CD4-positive, alpha-beta T cell (primary cell): ENCODE measurements at places on chromosomes 12 and 14.

DNA sequence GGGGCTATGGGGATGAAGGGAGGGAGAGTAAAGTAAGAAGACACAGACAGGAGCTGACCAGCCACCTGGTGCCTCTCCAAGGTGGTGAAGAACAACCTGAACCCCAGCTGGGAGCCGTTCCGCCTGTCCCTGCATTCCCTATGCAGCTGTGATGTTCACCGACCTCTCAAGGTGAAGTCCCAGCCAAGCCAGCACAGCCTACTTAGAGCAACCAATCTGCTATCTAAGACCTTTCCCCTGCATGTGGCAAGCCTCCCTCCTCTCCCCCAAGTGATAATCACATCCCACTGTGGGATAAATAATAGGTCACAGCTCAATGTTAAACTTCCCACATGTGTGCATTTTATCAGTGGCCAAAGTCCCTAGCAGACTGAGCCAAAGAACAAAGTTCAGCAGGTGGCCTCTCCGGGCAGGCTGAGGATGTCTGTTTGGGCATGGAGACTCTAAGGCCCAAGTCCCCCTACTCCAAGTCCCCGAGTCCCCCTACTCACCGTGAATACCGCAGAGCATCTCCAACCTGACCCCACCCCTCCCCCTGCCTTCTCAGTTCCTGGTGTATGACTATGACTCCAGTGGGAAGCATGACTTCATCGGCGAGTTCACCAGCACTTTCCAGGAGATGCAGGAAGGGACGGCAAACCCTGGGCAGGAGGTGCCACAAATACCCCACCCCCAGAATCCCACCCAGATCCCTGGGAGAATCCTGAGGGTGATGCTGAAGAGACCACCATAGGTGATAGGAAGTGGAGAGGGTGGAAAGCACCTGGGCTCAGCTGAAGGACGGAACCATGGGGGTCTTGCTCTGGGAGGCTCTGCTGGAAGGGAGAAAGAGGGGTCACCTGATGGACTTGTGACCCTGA is 3.5 kb downstream of the CPNE6 start:
- no peak for DNase-seq

GRCh38 chr12:10540776-10541205 is 35.1 kb downstream of the EIF2S3B start:
- DNase-seq, result no peak

GRCh38 chr12:68904351-68904962 is 28.5 kb downstream of the CPM start:
- no peak for DNase-seq

- DNase-seq, result no peak
These were observed 33.9 kb downstream of the PPP1R12A start for GRCh38 chr12:79900951-79901350.

DNA sequence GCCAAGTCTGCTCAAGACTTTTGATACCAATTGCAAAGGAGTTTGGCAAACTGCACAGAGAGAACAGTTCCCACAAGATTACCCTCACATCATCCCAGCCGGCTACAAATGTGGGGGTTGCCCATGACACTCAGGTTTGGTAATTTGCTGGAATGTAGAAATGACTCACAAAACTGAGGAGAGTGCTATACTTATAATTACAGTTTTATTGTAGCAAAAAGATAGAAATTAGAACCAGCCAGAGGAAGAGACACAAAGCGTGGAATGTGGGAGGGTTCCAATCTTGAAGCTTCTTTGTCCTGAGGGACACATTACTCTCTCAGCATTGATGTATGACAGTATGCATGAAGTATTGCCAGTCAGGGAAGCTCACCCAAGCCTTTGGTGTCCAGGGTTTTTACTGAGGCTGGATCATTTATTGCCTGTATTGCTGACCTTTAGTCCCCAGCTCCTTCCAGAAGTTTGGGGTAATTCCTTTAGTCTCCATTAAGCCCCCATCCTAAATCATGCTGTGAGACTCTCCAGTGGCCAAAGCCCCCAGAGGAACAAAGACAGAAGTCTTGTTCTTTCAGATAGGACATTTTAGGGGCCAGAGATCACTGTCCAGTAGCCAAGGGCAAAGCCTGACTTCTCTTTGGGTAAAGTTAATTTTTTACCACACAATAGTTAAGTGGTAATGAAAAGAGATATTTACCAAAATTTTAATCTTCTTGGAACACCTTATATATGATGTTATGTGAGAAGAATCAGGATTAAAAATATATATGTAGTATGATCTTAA is 9.9 kb downstream of the TBK1 start:
- DNase-seq, result no peak

GRCh38 chr12:128290938-128291337 is 24.0 kb downstream of the TMEM132C start:
- no peak for DNase-seq

DNA sequence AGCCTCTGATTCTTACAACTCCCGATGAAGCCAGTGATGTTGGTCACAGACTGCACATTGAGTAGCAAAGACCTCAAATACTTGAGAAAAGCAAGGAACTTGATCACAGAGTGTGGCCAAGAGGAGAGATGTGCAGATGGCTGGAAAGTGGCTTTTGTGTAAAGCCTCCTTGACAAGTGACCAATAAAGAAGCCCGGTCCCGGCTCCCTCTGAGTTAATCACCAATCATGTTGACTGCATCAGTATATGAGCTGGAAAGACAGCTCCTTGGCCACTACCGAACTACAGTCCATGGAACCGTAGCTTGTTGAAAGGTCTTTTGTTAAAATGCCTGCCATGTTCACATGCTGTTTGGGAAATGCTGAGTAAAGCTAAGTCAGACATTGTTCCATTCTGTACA is 23.7 kb upstream of the SERPINA6 start:
- DNase-seq, result no peak

DNA sequence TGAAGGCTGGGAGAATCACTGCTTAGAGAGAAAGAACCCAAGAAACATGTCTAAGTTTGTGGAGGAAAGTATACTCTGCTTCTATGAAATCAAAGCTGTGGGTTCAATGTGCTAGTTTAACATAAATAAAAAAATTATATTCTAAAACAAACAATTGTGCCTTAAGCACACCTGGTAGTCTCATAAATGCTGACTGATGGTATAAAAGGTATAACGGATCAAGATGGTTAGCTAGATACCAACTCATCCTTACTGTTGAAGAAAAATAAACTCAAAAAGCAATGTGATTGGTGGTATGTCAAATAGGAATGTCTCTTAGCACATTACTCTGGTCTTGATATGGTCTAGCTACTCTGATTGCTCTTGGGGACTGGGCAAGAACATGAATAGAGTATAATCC is 117.8 kb downstream of the SLC41A2 start:
- no peak for DNase-seq

- no peak for DNase-seq
These were observed 8.1 kb upstream of the NRIP2 start for GRCh38 chr12:2842948-2843347.

DNA sequence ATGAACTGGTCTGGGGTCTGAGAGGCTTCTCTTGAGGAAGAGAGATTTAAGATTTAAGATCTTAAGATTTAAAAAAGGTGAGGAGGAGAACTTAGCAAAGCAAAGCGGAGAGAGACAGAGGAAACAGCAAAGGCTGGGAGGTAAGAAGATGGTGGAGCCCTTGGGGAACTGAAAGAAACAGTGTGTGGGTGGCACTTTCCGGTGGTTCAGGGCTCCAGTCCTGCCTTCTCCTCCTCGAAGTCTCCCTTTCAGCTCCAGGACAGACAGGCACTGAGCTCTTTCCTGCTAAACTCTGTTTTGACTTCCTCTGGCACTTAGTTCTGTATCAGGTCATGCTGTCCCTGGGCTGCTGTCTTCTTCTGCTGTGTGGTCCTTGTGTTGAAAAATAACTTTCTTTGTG is 298.7 kb upstream of the SRRM4 start:
- no peak for DNase-seq

DNA sequence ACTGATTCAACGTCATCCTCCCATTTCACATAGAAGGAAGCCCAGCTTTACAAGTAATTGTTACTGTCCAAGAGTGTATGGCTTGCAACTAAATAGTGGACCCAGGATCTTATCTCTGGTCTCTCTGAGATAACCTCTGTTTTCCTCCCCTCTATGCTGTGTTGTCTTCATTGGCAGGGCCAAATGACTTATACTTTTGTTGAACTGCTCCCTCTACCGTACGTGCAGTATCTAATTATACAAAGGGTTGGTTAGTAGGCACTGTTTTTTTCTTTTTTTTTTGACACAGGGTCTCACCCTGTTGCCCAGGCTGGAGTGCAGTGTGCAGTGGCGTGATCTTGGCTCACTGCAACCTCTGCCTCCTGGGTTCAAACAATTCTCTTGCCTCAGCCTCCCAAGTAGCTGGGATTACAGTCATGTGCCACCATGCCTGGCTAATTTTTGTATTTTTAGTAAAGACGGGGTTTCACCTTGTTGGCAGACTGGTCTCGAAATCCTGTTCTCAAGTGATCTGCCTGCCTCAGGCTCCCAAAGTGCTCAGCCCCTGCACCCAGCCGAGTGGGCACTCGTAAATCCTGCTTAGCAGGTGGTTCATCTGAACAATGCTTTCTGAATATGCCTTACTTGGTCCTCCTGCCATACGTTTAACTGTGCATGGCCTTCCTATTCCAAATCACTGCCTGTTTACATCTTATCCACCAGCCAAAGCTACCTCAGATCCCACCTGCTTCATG is 162.1 kb downstream of the ADCK1 start:
- no peak for DNase-seq

DNA sequence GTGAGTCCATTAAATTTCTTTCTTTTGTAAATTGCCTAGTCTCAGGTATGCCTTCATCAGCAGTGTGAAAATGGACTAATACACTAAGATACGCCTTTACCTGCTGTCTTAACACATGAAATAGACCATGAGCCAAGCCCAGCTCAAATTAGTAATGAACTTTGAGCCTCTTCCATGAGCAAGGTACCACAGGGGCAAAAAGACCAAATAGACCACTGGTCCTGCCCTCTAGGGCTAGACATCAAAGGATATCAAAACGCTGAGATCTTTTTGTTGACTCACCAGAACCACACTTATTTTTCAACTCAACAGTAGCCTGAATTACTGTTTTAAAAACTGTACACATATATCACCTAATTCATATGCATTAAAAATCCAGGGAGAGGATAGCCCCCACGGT is 137.5 kb upstream of the NOS1 start:
- no peak for DNase-seq

- no peak for DNase-seq
These were observed 18.3 kb downstream of the SAMD4A start for GRCh38 chr14:54585214-54585613.

DNA sequence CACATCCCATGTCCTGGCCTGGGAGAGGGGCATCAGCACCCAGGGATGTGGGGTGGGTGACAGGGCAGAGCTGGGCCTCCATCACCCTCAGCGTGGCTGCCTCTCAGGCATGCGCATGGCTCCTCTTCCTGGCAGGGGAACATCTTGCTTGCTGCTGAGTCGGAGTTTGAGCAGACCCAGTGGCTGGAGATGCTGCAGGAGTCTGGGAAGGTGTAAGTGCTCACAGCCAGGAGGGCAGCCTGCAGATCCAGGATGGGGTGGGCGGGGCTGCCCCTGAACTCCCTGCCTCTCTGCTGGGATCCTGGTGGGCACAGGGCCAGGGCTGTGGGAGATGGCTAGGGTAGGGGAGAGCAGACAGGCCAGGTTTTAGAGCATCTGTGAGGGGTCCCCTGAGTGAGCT is 16.2 kb downstream of the PLEKHD1 start:
- DNase-seq, result no peak

DNA sequence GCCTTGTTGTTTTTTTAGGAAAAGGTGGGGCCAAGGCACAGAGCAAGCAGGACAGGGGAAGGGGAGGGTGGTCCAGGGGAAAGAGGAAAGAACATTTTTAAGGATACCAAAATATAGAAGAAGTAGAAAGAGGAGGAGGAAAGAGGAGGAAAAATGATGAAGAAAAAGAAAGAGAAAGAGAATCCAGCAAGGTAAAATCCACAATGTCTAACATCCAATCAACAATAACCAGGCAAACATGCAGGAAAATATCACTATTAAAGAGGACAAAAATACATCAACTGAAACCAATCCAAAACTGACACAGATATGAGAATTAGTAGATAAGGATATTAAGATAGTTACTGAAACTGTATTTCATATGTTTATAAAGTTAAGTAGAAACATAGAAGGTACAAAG is 7.0 kb upstream of the TMEM120B start:
- DNase-seq, result no peak

DNA sequence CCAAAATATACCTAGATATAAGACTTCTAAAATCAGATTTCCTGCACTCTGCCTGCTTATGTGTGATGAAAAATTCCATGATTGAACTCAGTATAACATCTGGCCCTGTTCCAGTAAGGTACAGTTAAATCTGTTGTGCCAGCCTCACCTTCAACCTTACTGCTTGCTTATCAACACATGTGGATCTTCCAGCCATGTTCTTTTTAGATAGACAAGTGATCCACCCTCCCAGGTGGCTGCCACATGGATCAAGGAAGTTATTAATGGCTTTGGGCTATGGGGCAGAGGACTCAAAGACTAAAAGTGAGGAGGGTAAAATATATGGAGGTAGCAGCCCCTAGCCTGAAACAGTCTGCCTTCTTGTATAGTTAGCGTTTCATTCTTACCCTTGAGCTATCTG is 25.3 kb upstream of the MAGOHB start:
- no peak for DNase-seq

GRCh38 chr14:73238941-73239340 is 1.6 kb downstream of the PAPLN start:
- no peak for DNase-seq

GRCh38 chr12:88299567-88300101 is 157.5 kb downstream of the TMTC3 start:
- no peak for DNase-seq

DNA sequence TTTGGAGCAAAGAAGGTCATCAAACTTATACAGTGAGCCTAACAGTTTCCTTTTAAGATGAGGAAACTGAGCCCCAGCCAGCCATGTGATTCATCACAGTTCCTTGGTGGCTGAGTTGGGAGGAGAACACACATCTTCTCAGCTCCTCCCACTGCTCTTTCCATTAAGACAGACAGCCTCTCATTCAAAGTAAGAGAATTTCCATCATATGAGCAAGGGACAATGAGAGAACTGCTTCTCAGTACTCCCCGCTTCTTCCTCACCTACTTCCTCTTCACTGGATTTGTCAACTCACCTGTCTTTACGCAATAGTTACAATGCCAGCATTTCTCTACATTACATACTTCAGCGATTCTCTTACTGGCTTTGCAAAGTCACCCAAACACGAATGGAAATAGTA is 2.2 kb downstream of the IFNG start:
- DNase-seq, result no peak

DNA sequence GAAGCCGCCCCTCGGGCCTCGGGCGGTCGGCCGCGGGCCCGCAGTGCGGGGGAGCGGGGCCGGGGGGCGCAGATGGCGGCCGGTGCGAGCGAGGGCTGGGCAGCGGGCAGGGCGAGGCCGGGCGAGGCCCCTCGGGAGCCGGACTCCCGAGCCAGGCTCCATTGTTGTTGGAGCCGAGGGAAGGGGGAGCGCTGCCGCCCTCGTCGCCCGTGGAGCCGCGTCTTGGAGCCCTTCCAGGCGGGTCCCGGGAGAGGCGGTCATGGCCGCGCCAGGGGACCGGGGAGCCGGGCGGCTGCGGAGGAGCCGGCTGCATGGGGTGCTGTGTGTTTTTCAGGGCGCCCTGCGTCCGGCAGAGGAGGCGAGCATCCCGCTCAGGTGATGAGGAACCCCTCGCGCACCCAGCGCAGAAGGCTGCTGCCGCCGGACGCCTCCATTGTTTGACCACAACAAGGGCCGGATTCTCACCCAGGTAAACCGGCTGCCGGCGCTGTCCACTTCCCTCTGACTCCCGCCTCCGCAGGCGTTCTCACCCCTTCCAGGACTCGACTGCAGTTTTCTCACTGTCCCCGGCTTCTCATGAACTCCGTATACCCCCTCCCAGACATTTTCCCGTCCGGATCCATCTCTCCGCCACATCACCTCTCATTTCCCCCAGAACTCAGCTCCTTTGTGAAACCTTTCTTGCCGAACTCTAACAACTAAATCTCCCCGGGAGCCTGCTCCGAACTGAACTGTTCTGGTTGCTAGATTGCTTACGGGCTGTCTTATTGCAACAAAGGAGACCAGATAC is 732 bp downstream of the ZNF664 start:
- DNase-seq, result peak; percentile 16
